ENCODE measurements at places on chromosomes 3 and 15.
A peak's percentile ranks its signal among the peaks of the same experiment; 100 is the strongest.

DNA sequence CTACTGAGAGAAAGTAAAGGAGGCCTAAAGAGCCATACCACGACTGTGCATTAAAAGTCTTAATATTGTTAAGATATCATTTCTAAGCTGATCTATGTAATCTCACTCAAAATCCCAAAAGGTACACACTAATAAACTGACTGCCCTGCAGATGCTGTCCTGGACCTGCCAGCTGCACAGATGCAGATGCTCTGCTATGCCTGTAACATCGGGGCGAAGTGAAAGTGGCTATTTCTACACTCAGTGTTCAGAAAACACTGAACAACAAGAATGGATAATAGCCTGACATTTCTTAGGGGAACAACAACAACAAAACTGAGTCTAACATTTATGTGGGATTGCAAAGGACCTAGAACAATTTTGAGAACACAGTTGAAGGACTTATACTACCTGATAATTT lies 31.9 kb downstream of the RAD18 start:
- no peak for DNase-seq

- no peak for DNase-seq
Measured at GRCh38 chr15:100785181-100786138, 94.2 kb upstream of the ALDH1A3 start.

DNA sequence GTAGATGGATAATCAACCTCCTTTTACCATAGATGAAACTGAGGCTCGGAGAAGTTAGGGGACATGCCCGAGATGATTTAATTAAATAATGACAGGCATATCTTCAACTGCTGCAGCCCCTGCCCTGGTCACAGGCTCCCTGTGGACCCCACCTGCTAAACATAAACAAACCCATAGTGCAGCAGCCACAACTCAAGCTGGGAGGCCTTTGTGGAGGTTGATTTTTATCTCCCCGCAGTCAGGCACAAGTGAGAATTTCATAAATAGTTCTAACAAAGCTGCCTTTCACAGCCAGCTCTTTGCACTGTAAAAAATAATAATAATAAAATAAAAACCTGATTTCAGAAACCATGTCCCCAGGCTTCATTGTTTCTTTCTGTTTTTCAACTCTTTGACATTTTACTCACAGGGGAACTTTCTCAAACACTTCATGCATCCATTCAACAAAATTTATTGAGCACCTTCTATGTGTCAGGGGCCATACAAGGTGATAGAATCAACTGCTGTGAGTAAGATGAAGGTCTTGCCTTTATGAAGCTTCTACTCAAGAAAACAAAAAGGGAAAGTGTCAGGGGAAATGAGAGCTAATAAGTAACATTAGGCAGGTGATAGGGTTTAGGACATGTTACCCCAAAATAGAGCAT lies 393.6 kb upstream of the PROK2 start:
- no peak for DNase-seq

- no peak for DNase-seq
Measured at GRCh38 chr3:155869691-155870090, 759 bp upstream of the GMPS start.

DNA sequence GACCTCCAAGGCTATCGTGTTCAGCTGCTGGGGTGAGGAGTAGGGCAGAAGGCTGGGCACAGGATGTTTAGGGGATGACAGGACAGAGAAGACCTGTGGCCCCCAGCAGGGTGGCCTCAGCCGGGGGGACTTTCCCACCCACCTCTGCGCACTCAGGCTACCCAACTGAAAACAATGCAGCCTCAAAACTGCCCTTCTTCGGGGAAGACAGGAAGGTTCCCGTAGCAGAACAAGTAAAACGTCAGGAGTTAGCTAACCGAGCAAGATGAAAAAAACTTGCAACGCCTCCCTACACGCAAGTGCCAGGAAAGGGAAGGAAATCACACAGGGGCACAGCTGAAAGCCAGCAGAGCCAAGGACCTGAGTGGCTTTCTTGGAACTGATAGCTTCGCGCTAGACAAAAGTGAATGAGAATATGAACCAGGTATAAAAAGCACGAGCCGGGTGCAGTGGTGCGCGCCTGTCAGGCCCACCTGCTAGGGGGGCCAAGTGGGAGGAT lies 38.4 kb upstream of the FURIN start:
- no peak for DNase-seq

DNA sequence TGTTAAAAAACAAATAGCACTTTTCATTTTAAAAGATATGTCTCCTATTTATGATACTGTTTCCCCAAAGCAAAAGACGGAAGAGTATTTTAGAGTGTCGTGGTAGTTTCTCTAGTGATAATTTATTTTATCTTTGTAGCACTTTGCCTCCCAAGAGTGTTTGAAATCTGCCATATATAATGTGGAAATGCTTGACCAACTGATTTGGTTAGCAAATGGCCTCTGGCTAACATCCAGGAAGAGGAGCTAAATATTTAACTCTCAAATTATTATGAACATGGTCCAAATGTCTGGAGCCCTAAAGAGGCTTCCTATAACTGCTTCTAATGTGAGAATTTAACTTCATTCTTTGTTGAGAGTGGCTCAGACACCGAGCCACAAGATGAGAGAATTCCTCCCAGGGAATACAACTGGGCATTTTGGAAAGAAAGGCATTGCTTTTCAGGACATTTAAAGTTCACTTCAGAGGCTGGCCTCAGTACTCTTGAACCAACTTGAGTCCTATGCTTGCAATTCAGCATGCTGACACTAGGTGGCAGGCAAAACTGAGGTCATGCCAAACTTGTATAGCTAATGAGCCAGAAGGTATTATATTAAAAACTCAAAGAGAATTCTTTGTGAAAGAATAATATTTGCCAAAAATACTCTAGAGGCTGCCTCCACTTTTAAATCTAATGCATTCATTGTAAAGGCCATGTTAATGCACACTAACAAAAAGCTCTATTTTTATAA lies 104.5 kb downstream of the RARB start:
- no peak for DNase-seq

DNA sequence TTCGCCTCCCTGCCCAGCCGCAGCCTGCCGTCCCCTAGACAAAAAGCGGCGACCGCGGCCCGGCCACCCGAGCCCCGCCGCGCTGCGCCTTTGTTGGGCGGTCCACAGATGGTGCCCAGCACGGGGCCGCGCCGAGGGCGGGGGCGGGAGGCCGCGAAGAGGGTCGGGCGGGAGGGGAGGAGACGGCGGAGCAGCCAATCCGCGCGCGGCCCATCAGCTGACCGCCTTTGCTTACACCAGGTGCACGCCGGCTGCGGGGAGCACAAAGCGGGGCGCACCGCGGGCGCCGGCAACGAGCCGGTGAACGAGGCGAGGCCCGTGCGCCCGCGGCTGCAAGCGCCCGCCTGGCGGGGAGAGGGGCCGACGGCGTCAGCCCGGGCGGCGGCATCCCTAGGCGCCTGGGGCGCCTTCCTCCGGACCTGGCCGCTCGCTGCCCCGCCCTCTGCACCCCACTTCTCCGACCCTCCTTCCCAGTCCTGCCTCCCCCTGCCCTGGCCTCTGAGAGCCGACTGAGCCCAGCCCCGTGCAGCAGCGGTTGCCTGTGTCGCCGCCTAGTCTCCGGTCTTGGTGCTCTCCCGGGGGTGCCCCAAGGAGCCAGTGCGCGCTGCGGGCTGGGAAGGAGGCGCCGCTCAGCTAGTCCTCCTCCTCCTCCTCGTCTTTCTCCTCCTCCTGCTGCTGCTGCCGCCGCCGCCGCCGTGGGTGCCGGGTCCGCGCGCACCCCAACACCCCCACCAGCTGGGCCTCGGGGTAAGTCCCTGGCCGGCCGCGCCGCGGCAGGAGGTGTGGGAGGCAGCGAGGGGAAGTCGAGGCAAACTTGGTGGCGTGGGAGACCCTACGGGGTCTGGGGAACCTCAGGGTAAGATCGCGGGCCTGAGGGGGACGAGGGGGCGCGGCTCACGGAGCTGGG lies at the start of gene LRRN1:
Gene LRRN1 (plus strand): TSS at position 259 of the 907 bp plus-strand sequence. CDS start 45,211 bp downstream, outside the sequence.
- no peak for DNase-seq

GRCh38 chr3:136070953-136071949 lies 105.7 kb downstream of the PPP2R3A start:
- no peak for DNase-seq

GRCh38 chr3:115040673-115041286 lies 106.3 kb downstream of the ZBTB20 start:
- DNase-seq = peak; percentile 27

DNA sequence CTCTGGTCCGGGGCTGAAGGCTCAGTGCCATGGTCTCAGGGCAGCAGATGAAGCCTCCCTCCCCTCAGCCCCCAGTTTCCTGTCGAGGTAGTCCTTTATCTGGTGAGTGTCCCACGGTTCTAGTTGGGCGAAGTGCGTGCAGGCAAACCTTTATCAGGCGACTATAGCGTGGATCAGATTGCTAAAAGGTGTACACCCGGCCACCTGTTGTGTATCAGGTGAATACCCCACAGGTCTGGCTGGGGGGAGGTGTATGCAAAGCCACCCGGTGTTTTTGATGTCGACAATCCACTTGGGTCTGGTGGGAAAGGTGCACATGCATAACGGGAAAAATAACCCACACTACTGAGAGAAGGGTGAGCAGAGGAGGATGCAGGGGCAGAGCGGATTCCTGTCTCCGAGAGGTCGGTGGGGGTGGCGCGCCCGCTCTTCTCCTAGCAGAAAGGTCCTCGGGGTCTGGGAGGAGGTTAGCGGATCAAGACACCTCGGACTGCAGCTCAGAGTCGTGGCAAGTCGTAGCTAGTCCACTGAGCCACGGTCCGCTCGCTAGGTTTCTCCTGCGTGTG lies 507 bp downstream of the SLC12A6 start:
- DNase-seq = peak; percentile 14

DNA sequence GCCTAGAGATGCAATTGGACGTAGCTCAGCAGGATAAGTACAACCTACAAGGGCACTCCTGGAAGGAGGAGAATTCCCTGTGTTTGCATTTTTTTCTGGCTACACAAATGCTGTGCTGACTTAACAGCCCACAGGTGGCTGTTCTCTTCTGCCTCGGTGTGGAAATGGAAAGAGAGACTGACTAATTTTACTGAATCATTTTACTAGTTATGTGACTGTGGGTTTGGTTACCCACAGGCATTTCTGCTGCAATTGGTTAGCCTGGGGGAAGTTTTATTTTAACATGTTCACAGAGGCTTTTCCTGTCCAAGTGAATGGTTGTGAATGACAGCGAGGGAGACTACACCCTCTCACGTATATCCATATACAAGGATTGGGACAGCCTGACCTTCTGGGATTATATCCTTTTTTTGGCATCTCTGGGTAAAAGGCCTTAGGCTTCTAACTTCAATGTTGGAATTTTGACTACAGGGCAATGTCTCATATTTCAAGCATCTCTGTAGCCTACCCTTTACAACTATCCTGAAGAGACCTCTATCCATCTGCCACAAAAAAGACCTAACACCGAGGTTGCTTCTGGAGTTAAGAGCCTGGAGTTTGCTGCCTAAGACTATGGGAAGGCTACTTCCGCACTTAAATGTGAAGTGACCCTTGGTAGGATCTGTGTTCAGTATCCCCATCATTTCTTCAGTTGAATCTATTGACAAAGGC lies 67.2 kb upstream of the TP63 start:
- no peak for DNase-seq

DNA sequence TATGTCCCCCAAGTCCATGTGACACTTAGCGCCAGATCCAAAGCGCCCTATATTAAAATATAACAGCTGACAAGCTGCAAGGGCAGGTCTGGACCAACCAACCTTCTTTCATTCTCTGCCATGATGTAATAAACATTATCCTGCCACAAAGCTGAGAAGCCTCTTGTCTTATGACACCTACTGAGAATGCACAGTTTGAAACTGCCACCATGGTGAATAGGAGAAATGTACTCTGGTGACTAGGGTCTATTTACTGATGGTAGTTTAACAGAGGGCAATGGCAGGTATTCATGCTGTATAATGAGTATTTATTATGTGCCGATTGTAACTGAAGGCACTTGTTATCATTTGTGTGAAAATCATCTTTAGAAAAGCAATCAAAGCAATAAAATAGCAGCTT lies 634.0 kb downstream of the OTOL1 start:
- DNase-seq = no peak

DNA sequence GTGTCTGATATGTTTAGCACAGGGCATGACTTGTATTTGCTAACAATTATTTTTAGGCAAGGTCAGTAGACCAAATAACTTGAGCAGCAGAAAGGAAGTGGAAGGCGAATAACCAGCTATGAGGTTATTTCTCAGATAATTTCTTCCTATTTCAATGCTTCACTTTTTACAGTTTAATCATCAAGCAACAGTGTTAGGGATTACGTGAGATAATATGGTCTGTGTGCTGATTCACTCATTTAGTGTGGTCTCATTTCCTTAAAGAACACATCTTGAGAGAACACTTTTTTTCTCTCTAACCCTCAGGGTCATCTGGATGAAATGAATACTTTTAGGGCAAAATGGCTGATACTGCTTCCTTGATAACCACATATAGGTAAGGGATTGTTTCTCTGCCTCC lies 126.0 kb upstream of the CCNL1 start:
- DNase-seq = no peak

- DNase-seq = no peak
Measured at GRCh38 chr3:43906849-43907507, 216.2 kb downstream of the ABHD5 start.

- DNase-seq = peak; percentile 70
Measured at GRCh38 chr15:41661518-41662225, 1.5 kb downstream of the MGA start.

- no peak for DNase-seq
Measured at GRCh38 chr3:8001712-8002111, 499.9 kb upstream of the LMCD1 start.

DNA sequence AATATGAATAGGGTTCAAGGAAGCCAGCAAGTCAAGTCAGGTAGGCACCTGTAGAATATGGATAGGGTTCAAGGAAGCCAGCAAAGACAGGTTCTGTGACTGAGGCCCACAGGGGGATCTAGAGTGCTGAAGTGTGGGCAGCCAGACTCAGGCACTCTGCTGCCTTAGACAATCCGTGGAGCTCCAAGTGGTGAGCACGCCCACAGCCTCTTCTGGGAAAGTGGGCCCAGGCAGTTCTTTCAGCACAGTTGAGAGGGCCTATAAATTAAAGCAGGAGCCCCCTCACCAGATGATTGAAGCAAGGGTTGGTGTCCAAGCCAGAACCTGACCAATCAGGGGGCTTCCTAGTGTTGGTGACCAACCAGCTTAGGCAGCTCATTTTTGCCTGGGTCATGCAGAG lies 51.0 kb downstream of the ANP32A start:
- no peak for DNase-seq

GRCh38 chr3:194101592-194102432 lies 34.1 kb upstream of the HES1 start:
- DNase-seq = no peak

DNA sequence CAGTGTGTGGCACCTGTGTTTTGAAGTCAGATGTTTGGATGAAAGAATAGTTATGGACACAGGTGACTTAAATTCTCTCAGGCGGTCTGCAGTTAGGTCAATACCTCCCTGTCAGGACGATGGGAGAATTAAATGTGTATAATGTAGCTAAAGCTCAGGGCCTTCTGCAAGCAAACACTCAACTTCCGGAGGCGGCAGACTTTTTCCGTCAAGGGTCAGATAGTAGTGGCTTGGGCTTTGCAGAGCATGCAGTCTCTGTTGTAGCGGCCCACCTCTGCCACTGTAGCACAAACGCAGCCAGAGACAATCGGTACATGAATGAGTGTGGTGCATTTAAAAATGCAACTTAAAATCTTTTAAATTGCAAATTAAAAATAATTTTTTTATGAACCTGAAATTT lies 47.4 kb downstream of the CMTM8 start:
- DNase-seq = no peak
